ENCODE measurements at places on chromosomes 12 and 14.
A peak's percentile ranks its signal among the peaks of the same experiment; 100 is the strongest.

DNA sequence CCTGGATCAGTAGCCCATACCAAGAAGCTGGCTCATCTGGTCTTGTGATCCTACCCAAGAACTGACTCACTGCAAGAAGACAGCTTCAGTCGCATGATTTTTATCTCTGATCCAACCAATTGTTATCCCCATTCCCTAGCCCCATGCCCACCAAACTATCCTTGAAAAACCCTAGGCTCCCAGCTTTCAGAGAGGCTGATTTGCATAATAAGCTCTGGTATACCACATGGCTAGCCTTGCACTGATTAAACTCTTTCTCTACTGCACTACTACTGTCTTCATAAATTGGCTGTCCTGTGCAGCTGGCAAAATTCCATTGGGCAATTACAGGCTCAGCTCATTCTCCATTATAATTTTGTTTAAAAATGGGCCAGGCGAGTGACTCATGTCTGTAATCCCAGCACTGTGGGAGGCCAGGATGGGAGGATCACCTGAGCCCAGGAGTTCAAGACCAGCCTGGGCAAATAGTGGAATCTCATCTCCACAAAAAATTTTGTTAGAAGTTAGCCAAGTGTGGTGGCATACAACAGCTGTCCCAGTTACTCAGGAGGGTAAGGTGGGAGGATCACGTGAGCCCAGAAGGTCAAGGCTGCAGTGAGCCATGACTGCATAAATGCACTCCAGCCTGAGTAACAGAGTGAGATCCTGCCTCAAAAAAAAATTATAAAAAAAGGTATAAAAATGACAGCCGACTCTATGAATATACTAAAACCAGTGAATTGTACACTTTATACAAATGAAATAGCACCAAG is 76.7 kb upstream of the EIF5 start:
- DNase-seq: peak; percentile 17

- DNase-seq: no peak
Observed at GRCh38 chr14:50013198-50013918, 103.0 kb downstream of the VCPKMT start.

- no peak for DNase-seq
Observed at GRCh38 chr14:31360919-31361662, 59.3 kb downstream of the HEATR5A start.

GRCh38 chr12:93198086-93198485 is 179.6 kb upstream of the NUDT4 start:
- no peak for DNase-seq

- DNase-seq: no peak
Observed at GRCh38 chr12:125272383-125272933, 207.2 kb downstream of the AACS start.

GRCh38 chr14:26138764-26139445 is 458.9 kb downstream of the NOVA1 start:
- no peak for DNase-seq
